ENCODE measurements at places on chromosomes 2 and 18. TPM values are rescaled to one million over a fixed set of nuclear protein-coding genes. Genes with fewer than 3 reads are reported as not detected.

The PRR30 gene
- not detected for total RNA-seq

The ST8SIA3 gene
- total RNA-seq = not detected

DNA sequence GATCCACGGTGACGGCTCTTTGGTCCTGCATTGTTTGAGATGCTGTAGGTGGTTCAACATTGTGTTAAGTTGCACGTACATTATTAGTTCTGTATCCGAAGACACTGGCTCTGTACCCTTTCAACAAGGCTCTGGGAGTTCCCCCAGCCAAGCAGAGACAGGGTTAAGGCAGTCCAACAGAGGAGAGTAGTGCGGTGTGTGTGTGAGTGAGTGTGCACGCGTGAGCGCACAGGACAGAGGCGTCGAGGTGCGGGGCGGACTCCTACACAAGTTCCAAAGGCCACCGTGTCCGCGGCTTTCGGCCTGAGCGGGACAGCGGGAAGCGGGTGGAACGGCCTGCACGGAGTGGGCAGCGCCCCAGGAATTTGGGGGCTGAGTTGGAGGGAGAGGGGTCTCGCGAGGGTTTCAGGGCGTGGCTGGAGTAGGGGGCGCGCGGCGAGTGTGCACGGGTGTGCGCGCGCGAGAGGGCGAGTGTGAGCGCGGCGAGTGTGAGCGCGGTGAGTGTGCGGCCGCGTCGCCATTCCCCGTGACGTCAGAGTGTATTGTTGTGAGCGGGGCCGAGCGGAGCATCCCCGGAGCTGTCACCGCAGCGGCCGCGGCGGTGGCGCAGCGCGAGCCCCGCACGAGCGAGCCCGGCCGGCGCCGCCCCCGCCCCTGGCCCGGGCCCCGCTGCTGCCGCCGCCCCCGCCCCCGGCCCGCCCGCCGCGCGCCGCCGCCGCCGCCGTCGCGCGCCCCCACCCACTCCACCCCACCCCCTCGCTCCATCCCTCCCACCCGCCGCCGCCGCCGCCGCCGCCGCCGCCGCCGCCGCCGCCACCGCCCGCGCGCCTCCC lies at the start of gene ASXL3:
ASXL3 (plus strand) TSS at position 535 of the 833 bp plus-strand sequence. CDS start 413 bp downstream, outside the sequence.
- no peak for DNase-seq

- DNase-seq = no peak
These were observed 56.2 kb upstream of the HS6ST1 start for GRCh38 chr2:128374711-128375413.

DNA sequence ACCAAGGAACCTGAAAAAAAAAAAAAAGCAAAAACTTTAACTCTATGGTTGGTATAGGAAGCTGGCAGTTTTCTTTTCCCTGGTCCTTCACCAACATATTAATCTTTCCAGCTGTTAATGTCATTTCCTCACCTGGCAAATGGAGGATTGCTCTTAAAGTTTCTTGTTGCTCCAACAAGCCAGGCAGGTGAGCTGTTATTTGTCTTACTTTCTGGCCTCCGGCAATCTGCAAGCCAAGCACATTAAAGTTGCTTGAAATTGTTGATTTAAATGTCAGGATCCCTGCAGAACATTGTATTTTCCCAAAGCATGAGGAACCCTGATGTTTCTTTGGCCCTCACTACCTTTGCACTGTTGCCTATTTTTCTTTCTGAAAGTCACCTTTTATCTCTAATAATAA lies 664.9 kb downstream of the METTL4 start:
- DNase-seq = no peak

GRCh38 chr2:179985163-179985820 lies 21.8 kb downstream of the CWC22 start:
- DNase-seq = no peak

DNA sequence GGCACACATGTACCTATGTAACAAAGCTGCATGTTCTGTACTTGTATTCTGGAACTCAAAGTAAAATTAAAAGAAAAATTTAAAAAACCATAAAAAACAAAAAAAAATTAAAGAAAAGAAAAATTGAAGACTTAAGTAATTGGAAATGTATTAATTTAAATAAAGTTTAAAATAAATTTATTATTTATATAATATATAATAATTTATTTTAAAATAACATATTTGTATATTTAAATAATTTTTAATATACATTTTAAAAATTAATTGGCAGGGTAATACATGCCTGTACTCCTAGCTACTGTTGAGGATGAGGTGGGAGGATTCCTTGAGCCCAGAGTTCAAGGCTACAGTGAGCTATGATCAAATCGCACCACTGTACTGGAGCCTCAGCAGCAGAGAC lies 1830.6 kb upstream of the CELF4 start:
- DNase-seq = no peak

- DNase-seq = no peak
These were observed 45.3 kb upstream of the SPAG16 start for GRCh38 chr2:213238753-213239495.

GRCh38 chr2:216285701-216286100 lies 86.6 kb downstream of the MARCHF4 start:
- no peak for DNase-seq

DNA sequence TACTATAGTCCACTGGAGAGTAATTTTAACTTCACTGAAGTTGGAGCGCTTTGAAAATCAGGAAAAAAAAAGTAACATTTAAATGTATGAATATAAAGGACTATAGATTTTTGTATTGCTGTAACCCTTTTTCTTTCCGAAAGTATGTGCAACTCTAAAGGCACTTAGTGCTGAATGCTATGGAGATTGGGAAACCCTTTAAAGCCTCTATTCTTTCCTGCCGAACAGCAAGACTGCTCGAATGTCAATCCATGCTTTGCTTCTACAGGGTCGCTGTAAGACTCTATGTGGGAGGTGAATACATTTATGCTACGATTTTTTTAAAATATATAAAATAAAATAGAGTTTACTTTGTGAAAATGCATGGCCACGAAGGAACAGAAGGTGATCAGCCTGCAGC lies 825 bp downstream of the GRB14 start:
- DNase-seq = no peak

DNA sequence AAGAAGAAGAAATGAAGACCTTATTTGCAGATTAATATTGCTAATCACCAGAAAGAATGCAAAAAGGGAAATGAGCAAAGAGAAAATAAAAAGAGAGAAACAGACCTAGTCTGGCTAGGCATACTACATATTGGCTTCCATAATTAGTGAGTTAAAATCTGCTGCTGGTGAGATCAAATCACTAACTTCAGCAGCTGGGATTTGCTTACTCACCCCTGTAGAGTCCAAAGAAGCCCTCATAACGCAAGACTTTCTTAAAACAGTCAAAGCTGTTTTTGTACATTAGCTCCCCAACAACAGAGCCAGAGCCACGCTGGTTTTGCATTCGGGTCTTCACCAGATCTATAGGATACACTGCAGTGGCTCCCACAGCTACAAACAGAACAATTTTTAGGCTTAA lies 80.9 kb downstream of the SLC25A12 start:
- DNase-seq = no peak

The MBP gene
- total RNA-seq = 15.8 TPM

- DNase-seq = no peak
These were observed 20.1 kb downstream of the INPP5D start for GRCh38 chr2:233079953-233080835.

DNA sequence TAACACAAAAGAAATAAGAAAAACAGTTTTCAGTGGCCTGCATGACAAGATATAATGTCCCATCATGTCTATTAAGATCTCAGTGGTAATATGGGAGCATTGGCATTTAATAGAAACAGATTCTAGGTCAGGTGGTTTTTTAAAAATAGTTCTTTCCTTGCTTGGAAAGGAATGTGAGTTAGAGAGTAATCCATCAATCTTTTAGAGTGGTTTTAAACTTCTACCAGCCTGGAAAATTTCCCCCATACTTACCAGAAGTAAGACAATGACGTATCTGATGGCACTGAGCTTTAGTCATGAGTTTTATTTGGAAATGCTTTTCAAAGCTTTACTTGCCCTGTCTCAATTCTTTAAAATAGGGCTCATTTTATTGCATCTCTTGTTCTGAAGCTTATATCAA lies 441.7 kb upstream of the SMIM21 start:
- no peak for DNase-seq

DNA sequence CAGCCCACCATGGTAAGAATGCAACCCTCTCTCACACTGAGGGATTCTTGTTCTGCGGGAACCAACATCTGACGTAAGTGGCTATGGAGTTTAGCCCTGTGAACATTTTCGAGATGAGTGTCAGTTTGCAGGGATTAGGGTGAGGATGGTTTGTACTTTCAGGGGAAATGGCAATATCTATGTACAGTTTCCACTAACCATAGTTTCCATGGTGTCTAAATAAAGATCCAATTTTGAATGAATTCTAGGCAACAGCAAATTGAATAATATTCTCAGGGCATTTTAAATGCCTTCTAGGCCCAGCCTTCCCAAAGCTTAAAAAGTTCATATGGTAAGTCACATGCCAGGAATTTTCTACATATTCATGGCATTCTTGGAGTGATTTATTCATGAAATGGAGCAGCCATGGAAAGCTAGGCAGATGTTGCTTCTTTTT lies 105.4 kb upstream of the MMADHC start:
- no peak for DNase-seq

DNA sequence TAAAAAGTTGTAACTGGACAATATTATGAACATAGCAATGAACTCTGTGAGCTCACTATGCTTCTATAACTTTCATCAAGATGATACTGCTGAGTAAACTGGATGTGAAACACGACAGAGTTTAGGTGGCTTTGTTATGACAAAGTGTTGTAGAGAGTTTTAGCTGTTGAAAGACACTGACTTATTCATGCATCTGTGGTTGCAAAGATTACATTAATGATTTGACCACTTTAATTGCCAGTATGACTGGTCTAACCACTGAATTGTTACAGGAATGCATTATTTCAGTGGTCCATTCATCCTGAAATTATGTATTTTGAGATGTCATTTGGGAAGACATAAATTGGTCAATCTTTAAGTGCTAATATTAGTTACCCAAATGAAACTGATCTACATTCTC lies 117.9 kb downstream of the SPHKAP start:
- no peak for DNase-seq

The M1AP gene
- not detected for total RNA-seq

The FEV gene
- not detected for total RNA-seq

GRCh38 chr2:43563679-43564078 lies 32.2 kb downstream of the THADA start:
- no peak for DNase-seq

The CTAGE1 gene
- not detected for total RNA-seq

DNA sequence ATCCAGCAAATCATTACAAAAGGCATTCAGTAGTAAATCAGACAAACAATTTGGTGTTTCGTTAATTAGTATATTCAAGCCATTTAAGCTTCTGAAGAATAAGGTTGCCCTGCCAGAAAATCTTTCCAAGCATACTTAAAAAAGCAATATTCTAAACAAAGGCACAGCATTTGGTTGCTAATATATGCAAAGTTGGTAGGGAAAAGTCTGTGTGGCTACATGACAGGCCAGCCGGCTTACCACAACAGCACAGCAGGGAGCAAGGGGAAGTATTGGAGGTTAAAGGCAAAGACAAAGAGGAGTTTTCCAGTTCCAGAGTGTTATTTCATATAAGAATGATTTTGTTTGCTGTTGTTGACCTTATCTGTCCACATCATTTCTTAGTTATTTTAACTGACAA lies 282.3 kb downstream of the MBD5 start:
- no peak for DNase-seq

- DNase-seq = no peak
These were observed 78.5 kb downstream of the SPRED2 start for GRCh38 chr2:65353927-65354326.

DNA sequence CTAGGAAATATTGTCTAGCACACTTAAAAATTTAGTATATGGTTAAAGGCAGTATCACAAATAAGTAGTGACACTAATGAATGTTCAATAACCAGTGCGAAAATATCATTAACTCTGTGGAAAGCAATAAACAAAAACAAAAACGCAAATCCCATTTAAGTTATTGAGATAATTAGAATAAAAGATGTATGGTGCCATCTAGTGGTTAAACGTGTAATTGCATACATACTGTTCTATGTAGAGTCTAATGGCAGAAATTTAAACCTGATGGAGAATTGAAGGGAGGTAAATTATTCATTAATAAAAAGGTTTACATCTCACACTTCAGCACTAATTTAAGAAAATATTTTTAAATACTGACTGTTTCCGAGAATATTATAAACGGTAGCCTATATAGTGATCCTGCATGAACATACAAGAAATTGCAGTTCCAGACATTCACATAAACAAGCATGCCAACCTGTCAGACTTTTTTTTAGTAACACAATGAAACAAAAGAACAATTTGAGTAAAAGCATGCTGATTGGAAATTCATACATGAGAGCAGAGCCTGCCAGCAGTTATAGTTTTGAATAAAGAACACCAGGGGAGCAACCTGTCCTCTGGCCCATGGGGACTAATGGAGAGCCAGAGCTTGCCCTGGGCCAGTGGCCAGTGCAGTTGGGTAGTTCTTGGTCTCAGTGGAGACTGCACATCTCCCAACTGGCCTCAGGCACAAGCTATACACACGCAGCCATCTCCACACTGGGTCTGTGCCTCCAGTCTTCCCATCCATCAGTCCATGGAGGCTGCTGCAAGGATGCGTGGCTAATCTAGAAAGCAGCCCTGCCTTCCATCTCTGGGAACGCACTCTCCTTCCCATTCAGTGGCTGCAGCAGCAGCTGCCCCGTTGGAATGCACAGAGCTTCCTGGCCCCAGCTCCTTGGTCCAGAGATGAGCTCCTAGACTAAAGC lies 28.0 kb downstream of the GCG start:
- no peak for DNase-seq

DNA sequence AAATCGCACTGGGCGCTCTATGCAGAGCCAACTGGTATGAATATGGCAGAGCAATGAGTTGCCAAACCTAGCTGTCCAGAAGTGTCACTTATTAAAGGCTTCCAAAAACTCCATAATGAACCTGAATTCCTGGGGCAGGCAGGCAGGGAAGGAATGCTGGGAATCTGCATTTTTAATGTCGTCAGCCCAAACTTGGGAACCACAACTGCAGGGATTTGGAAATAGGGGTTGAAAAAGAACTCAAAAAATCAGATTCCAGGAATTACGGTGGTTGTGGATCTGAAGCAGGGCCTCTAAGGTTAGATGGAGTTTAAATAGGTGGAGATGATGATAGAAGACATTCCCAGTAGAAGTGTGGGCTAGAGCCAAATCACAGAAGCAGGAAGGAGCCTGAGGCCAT lies 15.0 kb downstream of the NCKAP5 start:
- DNase-seq = no peak

The OTX1 gene
- total RNA-seq = not detected

GRCh38 chr2:121804340-121804739 lies 48.9 kb downstream of the TSN start:
- no peak for DNase-seq

DNA sequence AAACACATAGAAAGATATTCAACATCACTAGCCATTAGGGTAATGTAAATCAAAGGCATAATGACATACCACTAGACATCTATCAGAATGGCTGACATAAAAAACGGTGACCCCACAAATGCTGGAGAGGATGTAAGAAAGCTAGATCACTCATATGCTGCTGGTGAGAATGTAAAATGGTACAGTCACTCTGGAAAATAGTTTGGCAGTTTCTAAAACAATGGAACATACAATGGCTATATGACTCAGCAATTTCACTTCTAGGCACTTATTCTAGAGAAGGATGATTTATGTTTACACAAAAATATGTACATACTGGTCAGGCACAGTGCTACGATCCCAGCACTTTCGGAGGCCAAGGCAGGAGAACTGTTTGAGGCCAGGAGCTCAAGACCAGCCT lies 87.3 kb downstream of the COLEC12 start:
- DNase-seq = no peak
